ENCODE measurements at places on chromosomes 3 and 15. TPM values are rescaled to one million over a fixed set of nuclear protein-coding genes. Genes with fewer than 3 reads are reported as not detected.

GNL3 gene
- 87.3 TPM for total RNA-seq

ALAS1 gene
- 44.6 TPM for total RNA-seq

DLL4 gene
- total RNA-seq, result under 0.01 TPM

IMPG2 gene
- under 0.01 TPM for total RNA-seq

LRRC31 gene
- total RNA-seq, result not detected

RYR3 gene
- total RNA-seq, result not detected

GASK1A gene
- 1.2 TPM for total RNA-seq

SPATA12 gene
- total RNA-seq, result under 0.01 TPM

TUSC7 gene
- total RNA-seq, result not detected

OR5K1 gene
- total RNA-seq, result not detected

FOXL2NB gene
- total RNA-seq, result not detected

TUSC2 gene
- total RNA-seq, result 27.6 TPM

DET1 gene
- total RNA-seq, result 6.6 TPM

PLA2G4B gene
- total RNA-seq, result 0.45 TPM

IQCF2 gene
- not detected for total RNA-seq

MRAS gene
- total RNA-seq, result 15.0 TPM

CYP8B1 gene
- not detected for total RNA-seq
